ENCODE measurements at places on chromosomes 3 and 15.

DNA sequence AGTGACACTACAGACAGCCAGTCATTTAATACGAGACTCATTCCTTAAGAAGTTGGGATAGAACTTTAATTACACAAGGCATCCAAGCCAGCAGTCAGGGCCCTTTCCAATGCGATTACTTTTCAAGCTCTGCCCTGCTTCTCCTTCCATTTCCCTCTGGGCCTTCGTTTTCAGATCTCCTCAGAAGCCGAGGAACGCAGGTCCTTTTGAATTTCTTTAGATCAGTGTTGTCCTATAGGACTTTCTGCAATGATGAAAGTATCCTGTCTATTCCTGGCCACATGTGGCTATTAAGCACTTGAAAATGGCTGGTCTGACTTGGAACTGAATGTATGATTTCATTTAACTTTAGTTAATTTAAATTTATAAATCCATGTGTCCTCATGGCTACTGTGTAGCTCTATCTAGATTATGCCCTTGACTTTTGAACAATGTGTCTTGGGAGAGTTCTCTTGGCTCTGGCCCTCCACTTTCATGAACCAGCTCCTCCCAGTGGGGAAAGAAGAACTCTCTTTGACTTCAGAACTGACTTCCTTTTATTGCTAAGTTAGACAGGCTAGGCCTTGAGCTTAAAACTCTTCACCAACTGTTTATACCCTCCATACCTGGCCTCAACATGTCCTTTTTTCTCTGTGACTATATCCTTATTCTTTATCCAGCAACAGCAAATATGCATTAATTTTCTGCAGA, 22.6 kb downstream of the TGFBR2 start:
- DNase-seq, result no peak

DNA sequence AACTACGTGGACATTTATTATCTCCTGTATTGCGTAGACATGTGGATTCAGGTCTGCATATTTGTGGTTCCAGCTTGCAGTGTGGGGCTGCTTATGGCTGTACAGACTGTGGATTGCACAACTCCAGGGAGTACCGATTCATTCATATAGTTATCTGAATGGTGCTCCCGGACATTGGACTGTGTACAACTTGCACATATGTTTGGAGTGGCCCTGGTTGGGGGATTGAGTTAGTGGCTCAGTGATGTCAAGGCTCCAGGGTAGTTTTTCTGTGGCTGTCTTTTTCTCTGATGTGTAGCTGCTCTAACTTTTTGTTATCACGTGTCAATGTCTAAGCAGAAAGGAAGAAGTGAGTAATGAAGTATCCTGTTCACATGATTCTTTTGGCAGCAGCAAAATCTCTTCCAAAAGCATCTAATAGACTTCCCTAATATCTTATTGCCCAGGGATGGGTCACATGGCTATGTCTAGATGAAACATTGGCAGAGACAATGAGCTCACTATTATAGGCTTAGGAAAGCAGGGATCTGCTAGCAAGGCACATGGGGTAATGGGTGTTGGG, 15.8 kb downstream of the ST3GAL6 start:
- no peak for DNase-seq

- no peak for DNase-seq
These were observed 25.1 kb downstream of the SNX33 start for GRCh38 chr15:75672646-75673425.

DNA sequence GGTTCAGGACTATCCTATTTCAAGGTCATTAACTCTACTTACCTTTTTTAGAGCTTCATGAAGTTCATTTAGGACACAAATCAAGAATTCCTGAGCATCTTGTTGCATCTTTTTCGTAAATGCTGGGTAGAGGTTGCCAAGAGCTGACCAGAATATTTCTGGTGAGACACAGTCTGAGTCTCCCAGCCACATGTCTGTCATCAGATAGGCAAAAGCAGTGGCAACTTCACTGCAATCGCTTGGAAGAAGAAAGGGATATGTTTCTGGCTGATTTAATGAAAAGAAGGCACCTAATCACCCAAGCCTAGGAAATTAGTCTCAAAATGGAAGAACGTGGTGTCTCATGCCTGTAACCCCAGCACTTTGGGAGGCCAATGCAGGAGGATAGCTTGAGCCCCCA, 2.9 kb downstream of the USP50 start:
- no peak for DNase-seq

Measured in stimulated activated CD8-positive, alpha-beta memory T cell treated with anti-CD3 and anti-CD28 coated beads, Interleukin-7, amount 100 ng/mL, for 1 hour (primary cell).